Activated T-helper 2 cell treated with anti-CD3 and anti-CD28 coated beads, Interferon-gamma antibody, Interleukin-2, Interleukin-4, amounts not matched to agents 10 μg/mL and 5 μg/mL and 100 μg/mL, durations not matched to agents 14 hours and 24 hours and 36 hours (primary cell): ENCODE measurements at places on chromosomes 12 and 14. TPM values are rescaled to one million over a fixed set of nuclear protein-coding genes. Genes with fewer than 3 reads are reported as not detected.
A peak's percentile ranks its signal among the peaks of the same experiment; 100 is the strongest.

Gene MYF5
- total RNA-seq, result not detected in 2 replicates

Gene BCL2L14
- 1.2 and 1.4 TPM in 2 replicates for total RNA-seq

Gene PTPN6
- total RNA-seq, result 250 and 252 TPM in 2 replicates

Gene TCL1B
- total RNA-seq, result not detected in 2 replicates

Gene RNASE9
- not detected in 2 replicates for total RNA-seq

Gene RASSF8
- total RNA-seq, result 0.16 and 0.28 TPM in 2 replicates

DNA sequence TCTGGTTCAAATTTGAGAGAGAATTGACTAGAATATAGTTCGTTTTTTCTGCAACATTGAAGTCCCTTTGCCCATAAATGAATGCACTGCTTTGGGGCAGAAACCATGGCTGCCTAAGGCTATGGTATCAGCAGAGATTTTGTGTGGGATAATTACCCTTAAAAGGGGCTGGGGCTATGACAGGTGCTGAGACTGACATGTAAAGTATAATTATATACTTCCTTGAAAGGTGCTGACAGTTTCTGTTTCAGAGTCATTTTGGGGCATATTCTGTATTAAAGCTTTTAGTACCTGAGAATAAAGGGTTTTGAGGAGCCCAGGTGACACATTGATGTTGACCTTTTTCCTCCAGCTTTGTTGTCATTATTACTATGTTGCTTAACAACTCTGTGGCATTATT lies 150.3 kb upstream of the PTPRQ start:
- no peak for DNase-seq

DNA sequence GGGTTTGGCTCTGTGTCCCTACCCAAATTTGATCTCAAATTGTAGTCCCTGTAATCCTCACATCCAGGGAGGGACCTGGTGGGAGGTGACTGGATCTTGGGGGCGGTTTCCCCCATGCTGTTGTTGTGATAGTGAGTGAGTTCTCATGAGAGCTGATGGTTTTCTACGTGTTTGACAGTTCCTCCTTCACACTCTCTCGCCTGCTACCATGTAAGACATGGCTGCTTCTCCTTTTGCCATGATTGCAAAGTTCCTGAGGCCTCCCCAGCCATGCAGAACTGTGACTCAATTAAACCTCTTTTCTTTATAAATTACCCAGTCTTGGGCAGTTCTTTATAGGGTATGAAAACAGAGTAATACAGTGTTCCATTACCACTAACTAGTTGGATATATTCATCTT lies 10.3 kb upstream of the LRRC23 start:
- no peak for DNase-seq

DNA sequence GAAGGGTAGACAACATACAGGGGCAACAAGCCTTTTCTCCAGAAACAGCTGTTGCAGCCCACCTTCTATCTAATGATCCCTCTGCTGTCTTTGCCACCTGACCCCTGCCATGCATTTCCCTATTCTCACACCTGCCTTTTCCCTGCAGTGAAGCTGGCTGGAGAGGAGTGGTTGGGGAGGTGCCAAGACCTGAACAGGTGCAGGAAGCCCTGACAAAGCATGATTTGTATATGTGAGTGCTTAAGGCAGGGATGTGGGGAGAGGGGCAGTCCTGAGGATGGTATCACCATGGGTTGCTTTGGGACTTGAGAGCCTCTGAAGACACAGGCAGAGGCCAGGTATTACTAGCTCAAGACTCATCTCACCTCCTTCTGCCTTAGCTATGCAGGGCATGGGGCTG lies 2.9 kb upstream of the PFDN5 start:
- DNase-seq, result no peak

GRCh38 chr14:105485739-105486162 lies 935 bp upstream of the CRIP1 start:
- peak; percentile 46 for DNase-seq

DNA sequence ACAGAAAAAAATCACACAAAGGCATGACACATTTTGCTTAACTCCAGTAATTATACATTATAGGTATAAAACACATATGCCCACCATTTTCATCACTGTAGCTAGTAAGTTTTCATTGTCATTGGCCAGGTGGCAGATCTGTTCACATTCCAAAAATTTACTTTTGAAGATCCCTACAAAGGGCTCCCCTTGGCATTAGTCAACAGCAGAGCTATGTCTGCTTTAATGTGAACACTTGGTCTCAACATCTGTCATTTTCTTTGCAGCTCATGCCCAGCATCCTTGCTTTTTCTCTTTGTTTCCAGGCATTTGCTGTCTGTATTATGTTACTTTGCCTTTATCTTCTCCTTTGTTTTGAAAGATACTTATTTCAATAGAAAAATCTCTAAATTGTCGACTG lies 519.1 kb upstream of the FOXG1 start:
- DNase-seq, result no peak

DNA sequence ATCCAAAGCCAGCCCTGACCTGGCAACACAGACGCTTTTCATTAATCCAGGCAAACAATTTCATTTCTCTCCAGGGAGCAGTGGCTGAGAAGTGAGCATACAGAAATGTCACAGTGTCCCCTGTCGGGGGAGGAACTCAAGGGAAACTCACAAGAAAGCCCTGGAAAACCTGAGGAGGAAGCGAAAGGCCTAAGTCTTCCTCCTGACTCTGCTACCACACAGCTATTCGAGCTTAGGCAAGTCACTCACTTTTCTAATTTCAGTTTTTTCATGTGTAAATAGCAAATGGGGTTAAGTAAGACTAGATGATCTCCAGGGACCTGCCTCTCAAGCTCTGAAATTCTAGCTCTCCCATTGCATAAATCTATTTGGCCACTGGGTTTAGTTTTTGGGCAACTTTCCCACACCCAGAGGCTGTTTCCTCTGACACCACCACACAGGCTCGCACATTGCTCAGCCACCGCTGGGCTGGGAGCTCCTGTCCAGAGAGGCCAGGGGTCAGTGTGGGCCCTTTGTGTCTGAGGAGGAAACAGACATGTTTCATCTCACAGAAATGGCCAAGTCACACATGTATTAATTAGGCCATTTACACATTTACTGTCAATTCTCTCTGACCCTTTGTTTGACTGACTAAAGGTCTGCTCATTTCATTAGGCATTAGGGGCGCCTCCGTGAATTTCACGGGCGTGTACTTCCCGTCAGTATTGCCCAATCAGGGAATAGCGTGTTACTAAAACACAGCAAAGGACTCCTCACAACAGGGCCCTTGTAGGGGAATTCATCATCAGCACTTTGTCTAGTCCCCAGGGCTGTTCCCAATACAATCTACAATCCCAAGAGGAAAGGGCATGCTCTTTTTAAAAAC lies 9.8 kb upstream of the PNMA1 start:
- no peak for DNase-seq

DNA sequence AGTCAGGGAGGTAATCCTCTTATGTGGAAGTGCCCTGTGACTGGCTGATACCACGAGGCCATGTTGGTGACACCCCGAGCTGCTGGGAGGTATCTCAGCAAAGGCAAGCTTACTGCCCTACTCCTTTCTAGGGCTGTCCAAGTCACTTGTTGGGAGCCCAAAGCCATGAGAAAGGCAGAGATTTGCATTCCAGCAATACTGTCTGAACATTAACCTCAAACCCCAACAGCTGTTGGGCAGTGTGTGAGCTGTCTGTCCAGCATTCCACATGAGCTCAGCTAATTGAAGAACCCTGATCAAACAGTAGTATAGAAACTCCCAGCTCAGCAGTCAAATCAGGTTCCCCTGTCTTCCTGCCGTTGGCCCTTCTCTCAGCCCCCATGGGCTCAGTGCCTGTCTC lies 9.2 kb downstream of the ABHD4 start:
- DNase-seq, result no peak

GRCh38 chr12:55073043-55074022 lies 52.9 kb upstream of the OR9K2 start:
- DNase-seq, result peak; percentile 60

DNA sequence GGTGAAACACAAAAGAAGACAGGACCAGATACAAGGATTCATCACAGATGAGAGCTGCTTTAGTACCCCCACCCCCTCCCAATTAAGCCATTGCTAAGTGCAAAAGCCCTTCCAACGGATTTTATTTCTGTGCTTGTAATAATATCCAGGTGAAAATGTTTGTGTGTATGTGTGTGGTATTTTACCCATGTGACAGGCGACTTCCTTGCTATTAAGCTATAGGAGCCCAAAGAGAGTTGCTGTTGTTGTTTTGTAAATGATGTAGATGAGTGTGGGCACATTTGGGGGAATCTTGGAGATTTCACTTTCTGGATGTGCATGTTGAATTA lies 3.2 kb upstream of the HOXC4 start:
- no peak for DNase-seq

DNA sequence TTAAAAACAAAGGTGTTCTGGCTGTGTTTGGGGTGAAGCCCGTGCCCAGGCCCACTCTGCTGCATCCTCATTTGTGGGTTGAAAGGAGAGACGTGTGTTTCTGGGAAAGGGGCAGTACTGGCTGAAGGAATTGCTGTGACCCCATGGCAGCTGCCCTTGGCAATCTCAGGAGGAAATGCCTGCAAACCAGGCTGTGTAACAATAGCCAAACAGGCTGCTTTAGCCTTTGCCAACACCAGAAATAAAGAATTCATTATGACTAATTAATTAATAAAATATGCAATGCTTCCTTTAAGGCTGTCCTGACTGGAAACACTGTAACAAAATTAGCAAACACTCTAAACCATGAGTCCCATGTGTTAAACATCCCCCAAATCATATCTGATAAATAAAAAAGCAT lies 53.0 kb upstream of the KRR1 start:
- no peak for DNase-seq
